ENCODE measurements at places on chromosomes 12 and 14.

DNA sequence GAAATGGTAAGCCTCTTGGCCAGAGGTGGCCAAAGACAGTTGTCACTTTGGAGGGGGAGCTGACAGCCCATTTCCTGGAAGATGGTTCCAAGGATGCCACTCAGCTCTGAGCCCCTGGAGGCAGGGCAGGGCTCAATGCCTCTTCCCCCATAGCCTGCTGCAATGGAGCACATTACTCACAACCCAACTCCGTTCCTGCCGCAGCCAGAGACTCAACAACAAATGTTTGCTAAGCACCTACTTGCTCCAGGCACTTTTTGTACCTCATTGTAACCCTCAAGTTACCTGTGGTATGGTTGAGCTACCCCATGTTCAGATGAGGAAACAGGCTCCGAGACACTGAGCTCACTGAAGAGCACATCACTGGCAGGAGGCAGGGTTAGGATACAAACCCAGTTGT, 19.5 kb downstream of the IRF2BPL start:
- DNase-seq: no peak

- no peak for DNase-seq
These were observed 39.2 kb downstream of the ZFP36L1 start for GRCh38 chr14:68753690-68754089.

DNA sequence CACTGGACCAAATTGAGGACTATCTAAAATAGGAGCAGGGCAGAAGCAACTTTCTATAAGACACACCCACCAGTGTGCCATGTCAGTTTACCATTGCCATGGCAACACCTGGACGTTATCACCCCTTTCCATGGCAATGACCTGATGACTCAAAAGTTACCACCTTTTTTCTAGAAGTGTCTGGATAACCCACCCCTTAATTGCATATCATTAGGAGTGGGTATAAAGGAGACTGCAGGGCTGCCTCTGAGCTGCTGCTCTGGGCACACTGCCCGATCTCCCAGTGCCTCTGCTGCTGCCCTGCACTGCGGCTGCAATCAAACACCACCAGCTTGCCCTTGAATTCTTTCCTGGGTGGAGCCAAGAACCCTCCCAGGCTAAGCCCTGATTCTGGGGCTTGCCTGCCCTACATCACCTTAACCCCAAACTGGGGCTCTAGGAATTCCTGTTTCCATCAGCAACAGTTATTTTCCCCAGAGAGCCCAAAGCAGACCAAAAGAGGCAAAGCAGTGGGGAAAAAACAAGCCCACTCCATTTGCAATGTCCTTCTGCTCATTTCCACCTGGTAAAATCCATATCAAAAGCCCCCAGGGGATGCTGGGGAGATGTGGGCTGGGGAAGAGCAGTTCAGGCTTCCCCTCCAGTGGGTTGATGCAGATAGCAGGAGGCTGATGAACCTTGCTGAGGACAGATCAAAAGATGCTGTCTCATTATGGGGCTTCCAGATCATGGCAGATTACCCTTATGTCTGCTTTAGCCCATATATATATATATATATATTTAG, 129.5 kb upstream of the NCOR2 start:
- DNase-seq: peak; percentile 73

GRCh38 chr12:67669934-67670631, 21.5 kb downstream of the DYRK2 start:
- DNase-seq: no peak

- no peak for DNase-seq
These were observed 6.2 kb downstream of the WNT10B start for GRCh38 chr12:48965298-48965838.

DNA sequence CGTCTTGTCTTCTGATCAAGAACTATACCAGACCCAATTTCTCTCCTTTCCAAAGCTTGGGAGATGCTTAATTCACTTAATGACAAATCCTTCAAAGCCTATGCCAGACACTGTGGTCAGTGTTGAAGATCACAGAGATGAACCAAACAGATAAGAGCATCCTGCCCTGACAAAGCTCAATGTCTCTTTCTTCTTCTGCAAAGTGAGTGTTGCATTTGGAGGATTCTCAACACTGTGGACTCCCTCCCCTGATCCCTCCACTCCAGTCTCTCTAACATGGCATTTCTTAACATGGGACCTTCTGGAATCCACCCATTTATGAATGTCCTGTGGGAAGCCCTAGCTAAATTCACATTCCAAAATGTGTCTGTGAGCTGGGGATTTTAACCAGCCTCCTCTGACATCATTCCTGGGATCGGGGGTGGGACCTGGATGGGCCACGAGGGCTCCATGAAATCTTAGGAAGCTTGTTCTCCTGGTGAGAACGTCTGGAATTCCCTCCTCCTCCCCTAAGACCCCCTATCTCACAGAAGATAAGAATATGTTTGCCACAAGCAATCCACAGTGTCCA, 20.3 kb downstream of the SYNE3 start:
- DNase-seq: no peak

- DNase-seq: no peak
These were observed 99.0 kb downstream of the KCNH5 start for GRCh38 chr14:62946221-62946620.

GRCh38 chr12:127396734-127397133, 870.2 kb upstream of the TMEM132C start:
- DNase-seq: no peak

- no peak for DNase-seq
These were observed 14.1 kb upstream of the SERPINA6 start for GRCh38 chr14:94337274-94337673.

DNA sequence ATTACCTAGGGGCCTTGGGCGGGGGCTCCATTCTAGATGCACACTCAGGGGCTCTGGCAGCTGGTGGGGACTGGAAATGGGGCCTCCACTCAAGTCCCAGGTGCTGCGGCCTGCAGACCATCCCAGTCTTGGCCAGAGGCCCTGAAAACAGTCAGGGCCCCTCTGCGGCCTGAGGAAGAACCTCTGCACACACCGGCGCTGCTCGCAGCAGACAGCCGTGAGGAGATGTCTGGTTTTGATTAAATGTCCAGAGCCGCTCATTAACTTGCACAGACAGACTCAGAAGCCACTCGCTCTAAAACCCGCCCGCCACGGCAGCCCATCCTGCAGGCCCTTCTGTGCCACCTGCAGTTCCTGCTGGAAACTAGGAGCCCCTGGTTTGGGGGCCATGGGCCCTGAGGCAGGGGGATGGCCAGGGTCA, 36.4 kb upstream of the NCOR2 start:
- peak; percentile 91 for DNase-seq

GRCh38 chr12:116366456-116366776, 88.9 kb upstream of the MED13L start:
- DNase-seq: peak; percentile 89

DNA sequence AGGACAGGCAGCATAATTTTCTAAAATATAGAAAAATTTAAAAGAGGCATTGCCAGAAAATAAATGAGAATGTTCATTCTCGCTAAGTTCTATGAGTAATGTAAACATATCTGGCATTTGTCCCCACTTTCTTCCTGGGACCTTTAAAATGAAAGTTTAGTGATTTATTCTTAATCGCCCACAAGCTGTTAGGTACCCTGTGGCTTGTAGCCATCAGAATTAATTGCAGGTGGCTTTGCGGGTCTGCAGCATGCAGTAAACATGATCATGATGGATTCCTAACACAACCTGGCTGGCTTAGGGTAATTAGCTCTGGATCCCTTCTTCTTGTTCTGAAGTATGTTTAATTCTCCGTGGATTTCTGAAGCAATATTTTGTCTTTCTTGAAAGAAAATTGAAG, 103.5 kb upstream of the FRMD6 start:
- DNase-seq: no peak

DNA sequence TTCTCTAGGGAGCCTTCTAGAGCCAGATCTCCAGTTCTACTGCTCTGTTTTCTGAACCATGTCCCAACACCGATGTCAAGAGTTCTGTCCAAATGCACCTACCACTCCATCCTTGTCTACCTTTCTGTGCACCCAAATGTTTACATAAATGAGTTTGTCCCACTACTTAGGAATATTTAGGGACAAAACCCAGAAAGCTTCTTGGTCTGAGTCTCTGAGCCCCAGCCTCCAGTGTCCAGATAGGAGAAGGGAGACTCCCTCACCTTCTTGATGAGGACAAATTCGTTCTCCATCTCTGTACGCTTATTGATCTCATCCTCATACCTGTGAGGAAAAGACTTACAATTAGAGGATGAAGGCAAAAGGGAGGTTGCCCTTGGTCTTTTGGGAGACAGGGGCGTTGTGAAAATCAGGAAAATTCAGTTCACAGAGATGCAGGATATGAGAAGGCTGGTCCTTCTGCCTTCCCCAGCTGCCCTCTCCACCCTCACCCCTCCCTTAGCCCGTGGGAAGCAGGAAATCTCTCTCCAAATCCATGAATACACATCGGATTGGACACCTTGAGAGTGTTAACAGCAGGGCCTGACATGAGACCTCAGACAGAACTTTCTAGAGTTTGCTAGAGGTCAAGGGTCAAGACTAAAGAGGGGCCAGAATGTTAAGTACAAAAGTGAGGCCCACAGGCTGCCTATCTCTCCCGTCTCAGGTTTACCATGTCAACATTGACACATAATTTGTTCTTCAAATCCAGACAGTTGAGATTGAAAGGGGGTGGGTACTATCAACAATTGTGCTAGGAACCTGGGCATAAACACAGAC, 3.8 kb downstream of the KRT8 start:
- no peak for DNase-seq

DNA sequence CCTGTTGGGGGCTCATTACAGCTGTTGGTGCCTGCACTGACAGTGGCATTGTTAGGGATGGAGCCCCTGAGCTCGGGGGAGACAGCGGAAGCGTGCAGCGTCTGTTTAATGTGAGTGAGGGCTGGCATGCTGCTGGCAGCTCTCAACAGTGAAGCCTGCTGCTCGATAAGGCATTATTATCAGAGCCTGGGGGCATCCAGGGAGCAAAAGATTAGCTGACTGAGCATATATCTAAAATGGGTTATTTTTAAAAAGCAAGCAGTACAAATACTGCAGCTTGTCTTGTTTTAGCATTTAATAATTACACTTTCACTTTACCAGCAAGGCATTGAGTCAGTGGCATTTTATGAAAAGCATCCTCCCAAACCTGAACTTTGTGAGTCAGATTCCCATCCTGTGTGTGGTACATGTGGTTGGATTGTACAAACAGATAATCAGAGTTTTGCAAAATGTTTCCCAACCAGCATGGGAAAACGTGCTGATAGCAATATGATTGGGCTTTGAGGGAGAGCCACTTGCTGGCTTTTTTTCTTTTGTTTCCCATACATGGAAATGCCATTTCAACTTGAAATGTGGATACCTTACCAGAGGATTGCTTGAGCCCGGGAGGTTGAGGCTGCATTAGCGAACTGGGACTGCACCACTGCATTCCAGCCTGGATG, 150.8 kb downstream of the PRKCH start:
- DNase-seq: peak; percentile 94

Measured in BE2C (cell line).